ENCODE measurements at places on chromosomes 7 and 10. TPM values are rescaled to one million over a fixed set of nuclear protein-coding genes. Genes with fewer than 3 reads are reported as not detected.

The ODAD2 gene
- not detected for polyA plus RNA-seq

The ALOX5 gene
- polyA plus RNA-seq, result 23.4 TPM

The ECHDC3 gene
- polyA plus RNA-seq, result 50.7 TPM

The HMX3 gene
- polyA plus RNA-seq, result 0.67 TPM

The ZNF273 gene
- polyA plus RNA-seq, result 2.7 TPM

The TFR2 gene
- 0.48 TPM for polyA plus RNA-seq

The SCART1 gene
- 0.91 TPM for polyA plus RNA-seq

The SOSTDC1 gene
- 3.2 TPM for polyA plus RNA-seq

The NAT16 gene
- 0.35 TPM for polyA plus RNA-seq

The TNS3 gene
- 45.4 TPM for polyA plus RNA-seq

The FZD1 gene
- polyA plus RNA-seq, result 5.5 TPM

The TMEM229A gene
- polyA plus RNA-seq, result not detected

The FRMPD2 gene
- not detected for polyA plus RNA-seq

The COL28A1 gene
- 0.51 TPM for polyA plus RNA-seq

The CH25H gene
- polyA plus RNA-seq, result 0.47 TPM

The LRRC18 gene
- polyA plus RNA-seq, result not detected

The DENND11 gene
- polyA plus RNA-seq, result 6.1 TPM

The SEMA3C gene
- polyA plus RNA-seq, result 18.0 TPM

The LBX1 gene
- polyA plus RNA-seq, result not detected

The DENND2A gene
- 1.2 TPM for polyA plus RNA-seq

The H2BK1 gene
- polyA plus RNA-seq, result not detected

The SUPV3L1 gene
- polyA plus RNA-seq, result 37.1 TPM

The ANKRD61 gene
- polyA plus RNA-seq, result 0.16 TPM

The WASL gene
- polyA plus RNA-seq, result 8.6 TPM

The ZNF107 gene
- 1.1 TPM for polyA plus RNA-seq

The NPC1L1 gene
- polyA plus RNA-seq, result 0.38 TPM

The PPP1R3C gene
- polyA plus RNA-seq, result 9.7 TPM

The SORCS1 gene
- 0.16 TPM for polyA plus RNA-seq

The ANKRD16 gene
- polyA plus RNA-seq, result 3.3 TPM

The UCN3 gene
- polyA plus RNA-seq, result not detected

The MAT1A gene
- 0.11 TPM for polyA plus RNA-seq

The NPFFR1 gene
- polyA plus RNA-seq, result under 0.01 TPM

The AGR2 gene
- 12.9 TPM for polyA plus RNA-seq

The SLC18A2 gene
- polyA plus RNA-seq, result not detected

The ANXA8 gene
- 12.7 TPM for polyA plus RNA-seq

The ZNF365 gene
- 0.11 TPM for polyA plus RNA-seq

The GDF2 gene
- not detected for polyA plus RNA-seq

The HTR5A gene
- polyA plus RNA-seq, result not detected

The PPIF gene
- 36.1 TPM for polyA plus RNA-seq

The RUFY2 gene
- polyA plus RNA-seq, result 9.2 TPM

The SMURF1 gene
- 9.7 TPM for polyA plus RNA-seq

The PTF1A gene
- polyA plus RNA-seq, result 16.2 TPM

The AKR1B15 gene
- polyA plus RNA-seq, result not detected

The ATG9B gene
- polyA plus RNA-seq, result 0.11 TPM

The AKR1C8 gene
- polyA plus RNA-seq, result 0.14 TPM

The PPP1R9A gene
- polyA plus RNA-seq, result 0.45 TPM

The IKZF1 gene
- 1.3 TPM for polyA plus RNA-seq

The VSTM4 gene
- polyA plus RNA-seq, result 2.5 TPM

The LRRC4 gene
- 1.5 TPM for polyA plus RNA-seq

The PRRT4 gene
- polyA plus RNA-seq, result 4.4 TPM

The GJD4 gene
- 0.06 TPM for polyA plus RNA-seq

The PIK3AP1 gene
- polyA plus RNA-seq, result 9.4 TPM

The ANKRD7 gene
- 0.10 TPM for polyA plus RNA-seq

The TMEM225B gene
- 0.49 TPM for polyA plus RNA-seq

The C10orf105 gene
- 0.19 TPM for polyA plus RNA-seq

The GRB10 gene
- polyA plus RNA-seq, result 26.1 TPM

The ZNRF2 gene
- polyA plus RNA-seq, result 8.2 TPM

All from adipose tissue (tissue), 3 donors.